ENCODE measurements at places on chromosomes 3 and 15.

DNA sequence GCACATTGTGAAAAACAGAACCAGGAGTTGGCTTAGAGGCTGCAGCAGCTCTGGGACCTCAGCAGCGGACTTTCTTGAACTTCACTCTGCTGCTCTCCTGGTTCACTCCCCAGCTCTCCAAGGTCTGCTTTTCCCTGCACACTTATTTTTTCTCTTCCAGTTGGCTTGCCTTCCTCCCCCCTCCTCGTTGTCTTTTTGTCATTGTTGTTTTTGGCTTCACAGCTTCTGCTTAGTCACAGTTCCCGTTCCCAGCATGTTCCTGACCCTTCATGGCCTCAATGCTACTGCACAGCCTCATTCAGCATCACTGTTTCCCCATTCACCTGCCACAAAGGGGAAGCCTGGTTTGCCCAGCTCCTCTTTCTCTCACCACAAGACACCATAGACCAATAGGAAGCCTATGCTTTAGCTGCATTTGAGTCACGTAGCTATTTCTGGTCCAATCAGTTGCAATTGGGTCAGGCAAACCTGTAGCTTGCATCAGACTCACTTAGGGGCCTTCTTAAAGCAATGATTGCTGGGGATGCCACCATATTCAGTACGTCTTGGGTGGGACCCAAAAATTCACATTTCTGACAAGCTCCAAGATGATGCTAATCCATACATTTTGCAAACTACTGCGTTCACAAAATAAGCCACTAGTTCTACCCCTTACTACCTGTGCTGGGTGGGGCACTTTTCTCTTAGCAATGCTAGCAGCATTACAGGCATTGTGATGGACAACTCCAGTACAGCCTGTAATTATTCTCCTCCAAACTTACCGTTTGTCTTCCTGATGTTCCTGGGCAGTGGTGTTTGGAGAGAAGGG, 7.8 kb upstream of the SUMF1 start:
- no peak for DNase-seq

DNA sequence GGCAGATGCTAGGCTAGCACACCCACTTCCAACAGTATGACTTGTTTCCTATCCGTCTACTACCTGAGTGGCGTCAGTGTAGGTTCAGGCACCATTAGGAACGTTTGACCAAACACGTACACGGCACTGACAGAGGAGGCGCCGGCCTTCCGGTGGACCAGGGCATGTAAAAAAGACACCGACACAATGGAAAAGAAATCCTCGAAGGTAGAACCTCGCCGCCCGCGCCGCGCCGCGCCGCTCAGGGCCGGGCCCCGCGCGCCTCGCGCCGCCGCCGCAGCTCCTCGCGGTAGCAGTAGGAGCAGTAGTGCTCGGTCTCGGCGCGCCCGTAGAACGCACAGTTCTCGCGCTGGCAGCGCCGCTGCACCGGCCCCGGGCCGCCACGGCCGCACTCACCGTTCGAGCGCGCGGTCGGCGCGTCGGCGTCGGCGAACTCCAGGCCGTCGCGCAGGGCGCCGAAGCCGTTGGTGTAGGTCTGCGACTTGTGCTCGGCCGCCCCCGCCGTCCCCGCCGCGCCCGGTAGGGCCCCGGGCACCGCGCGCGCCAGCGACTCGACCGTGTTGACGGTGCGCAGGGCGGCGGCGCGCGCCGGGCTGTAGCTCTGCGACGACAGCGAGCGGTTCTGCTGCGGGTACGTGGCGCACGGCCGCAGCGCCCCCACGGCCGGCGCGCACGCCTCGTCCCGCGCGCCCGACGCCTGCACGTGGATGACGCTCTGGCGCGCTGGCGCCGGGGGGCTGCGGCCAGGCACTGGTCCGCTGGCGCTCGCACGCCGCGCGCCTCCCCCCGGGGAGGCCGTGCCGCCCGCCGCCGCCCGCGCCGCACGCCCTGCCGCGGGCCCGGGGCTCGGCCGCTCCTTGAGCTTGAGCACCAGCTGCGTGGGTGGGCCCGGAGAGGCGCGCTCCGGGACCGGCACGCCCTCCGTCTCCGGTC, 156.7 kb downstream of the KLF13 start:
- no peak for DNase-seq

- peak; percentile 32 for DNase-seq
These were observed 818 bp downstream of the SLC4A7 start for GRCh38 chr3:27483117-27484014.

DNA sequence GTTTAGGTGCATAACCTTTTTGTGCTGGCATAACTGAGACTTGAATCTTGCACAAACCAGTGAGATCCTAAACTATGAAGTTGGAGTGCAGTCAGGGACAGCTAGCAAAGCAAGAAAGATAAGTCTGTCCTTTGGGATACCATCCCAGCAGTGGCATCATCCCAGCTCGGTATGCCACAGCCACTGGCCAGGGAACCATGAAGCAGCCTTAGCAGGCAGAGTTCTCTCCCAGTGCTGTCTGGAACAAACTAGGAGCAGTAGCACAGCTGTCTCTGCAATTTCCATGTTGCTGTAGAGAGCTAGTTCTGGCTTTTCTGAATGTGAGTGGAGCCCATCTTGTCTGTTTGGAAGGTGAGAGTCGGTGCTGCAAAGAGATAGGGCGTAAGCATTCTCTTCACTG, 130.3 kb downstream of the DTWD1 start:
- DNase-seq: no peak

- no peak for DNase-seq
These were observed 164.5 kb downstream of the MEGF11 start for GRCh38 chr15:66089049-66089448.

GRCh38 chr15:99558571-99558970, 7.2 kb upstream of the MEF2A start:
- no peak for DNase-seq

DNA sequence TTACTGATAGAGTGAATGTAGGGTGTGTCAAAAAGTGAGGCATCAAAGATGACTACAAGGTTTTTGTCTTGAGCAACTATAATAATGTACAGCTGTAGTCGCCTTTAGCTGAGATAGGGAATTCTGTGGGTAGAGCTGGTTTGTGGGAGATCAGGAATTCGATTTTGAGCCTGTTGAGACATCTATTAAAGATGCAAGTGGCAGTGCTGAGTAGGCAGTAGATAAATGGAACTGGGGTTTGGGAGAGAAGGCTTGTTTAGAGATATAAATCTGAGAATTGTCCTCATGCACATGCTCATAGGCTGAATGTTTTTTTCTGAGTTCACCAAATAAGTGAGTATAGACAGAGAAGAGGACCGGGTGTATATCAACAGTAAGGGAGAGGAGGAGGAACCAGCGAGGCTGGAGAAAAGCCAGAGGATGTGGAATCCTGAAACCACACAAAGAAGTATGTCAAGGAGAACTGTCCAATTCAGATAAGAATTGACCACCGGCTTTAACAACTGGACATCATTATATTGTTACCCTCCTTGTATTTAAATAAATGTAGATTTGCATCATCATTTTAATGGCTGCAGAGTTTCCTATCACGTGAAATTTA, 146.0 kb upstream of the TNIK start:
- no peak for DNase-seq

DNA sequence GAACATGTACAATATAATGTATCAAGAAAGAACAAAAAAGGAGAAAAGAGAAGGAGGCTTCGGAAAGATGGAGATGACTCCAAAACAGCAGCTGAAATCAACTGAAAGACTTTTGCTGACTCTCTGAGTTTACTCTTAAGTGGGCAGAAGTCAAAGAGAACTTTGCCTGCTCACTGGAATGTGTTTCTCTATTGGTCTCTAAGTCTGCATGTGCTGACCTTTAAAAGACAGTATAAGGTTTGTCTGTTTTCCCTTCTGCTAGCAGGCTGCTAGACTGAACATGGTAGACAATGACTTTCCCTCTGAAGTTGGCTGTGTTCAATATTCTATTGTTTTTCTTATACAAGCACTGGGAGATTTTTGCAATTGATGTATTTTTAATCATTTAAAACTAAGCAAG, 7.2 kb upstream of the MAP4 start:
- DNase-seq: no peak

DNA sequence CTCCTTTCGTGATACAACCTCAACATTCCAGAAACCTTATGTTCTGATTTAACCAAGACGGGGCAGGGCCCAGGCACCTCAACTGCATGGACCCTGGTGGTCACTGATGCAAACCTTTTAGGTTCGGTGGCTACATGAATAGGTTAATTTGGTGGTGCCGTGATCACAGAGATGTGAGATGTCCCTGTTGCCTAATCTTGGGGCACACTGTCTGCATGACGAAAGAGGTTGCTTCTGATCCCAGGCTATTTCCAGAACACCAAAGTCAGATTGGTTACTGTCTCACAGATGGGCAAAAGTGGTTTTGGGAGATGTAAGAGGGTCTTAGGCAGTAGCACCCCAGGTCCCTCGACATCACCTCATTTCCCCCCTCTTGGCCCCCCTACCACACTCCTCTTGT, 4.0 kb upstream of the CCR1 start:
- no peak for DNase-seq

GRCh38 chr15:45454814-45455213, 67.7 kb downstream of the SLC30A4 start:
- DNase-seq: peak; percentile 75

DNA sequence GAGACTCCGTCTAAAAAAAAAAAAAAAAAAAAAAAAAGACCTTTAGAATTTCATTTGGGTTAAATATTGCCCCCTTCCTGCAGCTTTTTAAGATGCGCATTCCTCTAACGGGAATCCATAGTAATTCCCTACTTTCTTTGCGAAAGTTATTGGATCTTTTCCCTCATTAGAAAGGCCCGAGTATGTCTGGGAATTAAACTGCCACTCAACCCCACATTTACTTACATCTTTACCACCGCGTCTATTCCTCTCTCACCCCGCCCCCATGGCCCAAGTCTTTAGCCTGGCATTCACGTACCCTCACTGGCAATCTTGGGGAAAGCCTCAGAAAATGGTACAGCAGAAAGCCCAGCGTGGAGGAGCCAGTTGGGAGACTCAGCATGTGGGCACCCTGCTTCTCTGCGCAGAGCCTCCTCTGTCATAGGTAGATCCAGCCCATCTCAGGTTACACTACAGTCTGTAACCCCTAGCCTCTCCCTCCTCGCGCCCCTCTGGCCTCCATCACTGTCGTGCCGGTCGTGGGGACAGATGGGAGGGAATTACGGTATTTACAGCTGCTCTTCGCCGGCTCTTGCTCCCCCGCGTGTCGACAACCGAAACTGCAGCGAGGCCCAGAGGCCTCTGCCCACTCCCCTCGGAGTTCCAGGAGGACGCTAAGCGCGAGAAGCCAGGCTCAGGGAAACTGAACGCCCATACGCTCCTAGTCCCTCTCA, 6.4 kb upstream of the ANKDD1A start:
- no peak for DNase-seq

GRCh38 chr3:121836064-121836463, 1.1 kb downstream of the EAF2 start:
- no peak for DNase-seq

DNA sequence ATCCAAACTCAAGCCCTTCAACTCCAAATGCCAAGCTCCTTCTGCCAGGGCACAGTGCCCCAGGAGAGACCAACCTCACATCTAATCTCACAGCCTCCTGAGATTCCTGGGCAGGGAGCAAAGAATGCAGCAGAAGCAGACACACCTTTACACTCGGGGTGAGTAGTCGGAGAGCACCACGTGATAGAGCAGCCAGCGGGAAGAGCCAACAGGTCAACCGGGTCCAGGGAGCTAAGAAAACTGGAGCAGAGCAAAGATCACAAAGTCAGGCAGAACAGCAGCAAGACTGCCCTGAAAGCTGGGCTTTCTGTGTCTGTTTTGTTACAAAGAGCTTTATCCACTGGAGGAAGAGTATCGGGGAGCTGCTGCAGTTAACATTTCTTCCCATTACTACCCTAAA, 4.2 kb downstream of the B3GALNT1 start:
- DNase-seq: no peak

GRCh38 chr15:101137312-101137940, 114.4 kb downstream of the CHSY1 start:
- no peak for DNase-seq

GRCh38 chr15:41988896-41989572, 16.7 kb upstream of the EHD4 start:
- DNase-seq: no peak

DNA sequence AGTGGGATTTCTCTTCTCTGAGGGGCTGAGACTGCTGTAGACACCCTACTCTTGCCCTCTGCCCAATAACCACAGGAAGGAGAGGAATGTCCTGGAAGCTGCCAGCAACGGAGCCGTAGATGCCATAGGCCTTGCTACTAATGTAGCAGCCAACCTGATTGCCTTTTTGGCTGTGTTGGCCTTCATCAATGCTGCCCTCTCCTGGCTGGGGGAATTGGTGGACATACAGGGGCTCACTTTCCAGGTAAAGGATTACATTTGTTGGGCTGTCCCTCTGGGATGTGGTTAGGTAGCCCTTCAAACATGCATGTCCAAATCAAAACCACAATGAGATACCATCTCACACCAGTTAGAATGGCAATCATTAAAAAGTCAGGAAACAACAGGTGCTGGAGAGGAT, 16.1 kb downstream of the SLC28A2 start:
- DNase-seq: no peak

- DNase-seq: no peak
These were observed 173.5 kb upstream of the LRRN1 start for GRCh38 chr3:3625544-3626271.

GRCh38 chr3:59401924-59402323, 352.1 kb upstream of the CFAP20DC start:
- DNase-seq: no peak

GRCh38 chr3:117580806-117581205, 871.2 kb downstream of the TUSC7 start:
- no peak for DNase-seq

DNA sequence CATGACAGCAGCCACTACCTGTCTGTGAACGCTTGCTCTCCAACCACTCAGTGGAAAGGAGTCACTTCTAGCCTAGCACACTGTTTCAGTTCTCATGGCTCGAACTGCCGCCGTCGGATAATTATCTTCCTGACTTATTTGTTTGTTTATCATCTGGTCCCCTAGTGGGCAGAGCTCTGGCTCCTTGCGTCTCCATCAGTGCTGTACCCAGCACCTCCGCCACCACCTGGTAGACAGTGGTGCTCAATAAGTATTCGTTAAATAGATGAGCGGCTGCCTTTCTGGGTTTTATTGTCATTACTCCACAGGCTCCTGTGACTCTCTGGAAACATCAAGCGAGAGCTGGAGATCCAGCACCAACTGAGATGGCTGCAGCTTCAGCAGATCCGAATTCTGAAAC, 297.5 kb downstream of the NTRK3 start:
- no peak for DNase-seq

DNA sequence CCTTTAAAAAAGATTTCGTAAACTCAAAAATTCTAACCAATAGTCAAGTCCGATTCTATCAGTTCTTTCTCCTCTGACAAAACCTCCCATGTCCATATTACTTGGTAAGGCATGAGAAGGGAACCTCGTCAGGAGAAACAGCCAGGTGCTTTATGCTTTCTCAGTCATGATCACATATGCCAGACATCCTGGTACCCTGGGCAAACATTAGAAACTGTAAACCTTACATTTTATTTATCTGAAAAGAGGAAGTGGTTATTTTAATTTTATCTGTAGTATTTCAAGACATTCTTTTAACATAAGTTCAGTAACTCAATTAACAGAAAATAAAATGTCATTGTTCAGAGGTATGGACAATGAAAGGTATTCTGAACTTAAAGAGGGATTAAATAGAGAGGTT, 474.8 kb upstream of the GBE1 start:
- DNase-seq: no peak

GRCh38 chr15:77528968-77529319, 103.8 kb downstream of the LINGO1 start:
- no peak for DNase-seq

- no peak for DNase-seq
These were observed 50.1 kb downstream of the B3GALNT1 start for GRCh38 chr3:161054860-161055604.

- DNase-seq: no peak
These were observed 527.9 kb upstream of the NAALADL2 start for GRCh38 chr3:174331095-174331800.
